ENCODE measurements at places on chromosomes 7 and 10. TPM values are rescaled to one million over a fixed set of nuclear protein-coding genes. Genes with fewer than 3 reads are reported as not detected.

- peak; percentile 23 for DNase-seq
Measured at GRCh38 chr7:37920849-37921805, 687 bp downstream of the EPDR1 start.

GRCh38 chr7:77558284-77558967 lies 21.3 kb downstream of the PTPN12 start:
- no peak for DNase-seq

GRCh38 chr7:105230486-105230885 lies 158.2 kb downstream of the SRPK2 start:
- DNase-seq: peak; percentile 70

DNA sequence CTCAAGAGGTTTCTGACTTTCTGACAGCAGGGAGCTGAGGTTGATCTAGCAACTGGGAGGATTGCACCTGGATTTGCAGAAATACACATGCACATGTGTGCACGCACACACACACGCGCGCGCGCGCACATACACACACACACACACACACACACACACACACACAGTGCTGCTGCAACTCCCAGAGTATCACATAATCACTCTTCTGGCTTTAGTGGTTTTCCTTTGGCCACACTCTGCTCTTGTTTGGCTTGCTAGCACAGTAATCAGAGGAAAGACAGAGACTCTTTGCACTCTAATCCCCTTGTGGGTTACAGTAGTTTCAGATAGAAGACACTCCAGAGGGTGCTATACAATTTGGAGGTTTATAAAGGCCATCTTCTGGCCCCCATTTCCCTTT lies 705.0 kb downstream of the AUTS2 start:
- DNase-seq: no peak

DNA sequence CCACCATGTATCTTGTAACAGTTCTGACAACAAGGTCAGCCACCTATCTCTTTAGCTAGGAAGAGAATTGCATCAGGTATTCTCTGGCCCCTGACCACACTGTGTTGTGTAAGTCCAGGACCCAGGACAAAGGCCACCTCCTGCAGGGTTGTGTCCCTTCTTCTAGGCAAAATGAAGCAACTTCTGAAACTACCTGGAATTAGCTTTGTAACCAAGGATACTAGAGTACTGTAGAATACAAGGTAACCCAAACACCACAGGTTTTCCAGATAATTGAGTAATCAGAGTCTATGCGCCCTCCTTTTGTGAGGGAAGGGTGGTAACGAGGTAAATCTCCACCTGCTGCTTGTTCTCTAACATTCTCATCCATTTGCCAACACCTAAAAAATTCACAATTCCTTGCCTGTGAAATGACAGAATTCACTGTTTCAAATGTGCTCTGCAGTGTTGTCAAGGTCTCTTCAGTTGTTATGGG lies 51.7 kb downstream of the SGMS1 start:
- DNase-seq: no peak

DNA sequence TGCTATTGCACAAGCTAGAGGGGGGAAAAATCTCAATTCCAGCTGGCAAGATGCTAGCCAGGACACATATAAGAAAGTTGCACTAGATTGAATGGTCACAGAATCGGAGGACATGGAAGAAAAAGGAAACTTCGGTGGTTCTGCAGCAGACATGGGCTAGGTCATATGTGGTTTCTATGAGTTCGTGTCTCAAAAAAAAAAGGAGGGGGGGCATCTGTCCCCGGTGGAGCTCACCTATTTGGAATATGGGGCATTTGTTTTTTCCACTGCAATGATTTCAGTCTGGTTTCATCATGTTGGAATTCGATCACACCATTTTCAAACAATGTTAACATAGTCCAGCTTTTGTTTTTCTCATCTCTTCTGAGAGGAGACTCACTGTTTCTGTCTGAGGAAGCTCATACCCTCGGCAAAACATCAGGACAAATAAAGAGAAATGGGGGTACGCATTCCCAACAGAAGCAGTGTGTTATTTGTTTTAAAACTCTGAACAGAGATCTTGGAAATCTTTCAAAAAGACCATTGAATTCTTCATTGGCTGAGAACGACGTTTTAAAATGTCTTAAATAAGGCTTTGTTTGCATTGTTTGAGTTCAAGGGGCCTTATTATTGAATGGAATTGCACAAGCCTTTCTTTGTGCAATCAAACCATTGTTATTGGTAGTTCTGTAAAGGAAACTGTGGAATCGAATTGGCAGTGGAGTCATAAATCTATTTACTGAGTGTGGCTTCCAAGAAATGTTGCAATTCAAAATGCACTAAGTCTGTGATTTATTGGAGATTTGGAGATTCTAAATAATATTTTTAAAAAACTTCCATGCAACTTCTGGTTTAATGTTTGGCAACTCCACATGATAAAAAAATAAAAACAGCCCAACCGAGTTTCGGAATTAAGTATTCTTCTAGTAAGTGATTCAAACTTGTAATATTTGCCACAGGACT lies 173.2 kb downstream of the RTKN2 start:
- peak; percentile 55 for DNase-seq

DNA sequence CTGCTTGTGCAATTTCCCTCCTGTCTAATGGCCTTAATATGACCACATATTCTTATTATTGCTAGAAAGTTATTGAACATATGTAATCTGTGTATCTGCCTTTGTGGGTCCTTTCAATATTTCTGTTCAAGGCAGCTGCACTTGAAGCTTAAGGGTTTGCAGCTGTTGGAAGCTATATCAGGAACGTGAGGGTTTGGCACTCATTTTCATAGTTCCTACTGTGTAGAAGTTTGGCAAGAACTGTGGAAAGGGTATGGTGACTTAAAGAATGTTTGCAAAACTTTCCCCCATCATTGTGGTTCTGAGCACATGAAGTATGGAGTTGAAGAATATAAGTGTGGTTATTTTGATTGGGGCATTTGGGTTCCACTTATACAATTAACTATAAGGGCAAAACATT lies 144.7 kb upstream of the SEMA3A start:
- no peak for DNase-seq

DNA sequence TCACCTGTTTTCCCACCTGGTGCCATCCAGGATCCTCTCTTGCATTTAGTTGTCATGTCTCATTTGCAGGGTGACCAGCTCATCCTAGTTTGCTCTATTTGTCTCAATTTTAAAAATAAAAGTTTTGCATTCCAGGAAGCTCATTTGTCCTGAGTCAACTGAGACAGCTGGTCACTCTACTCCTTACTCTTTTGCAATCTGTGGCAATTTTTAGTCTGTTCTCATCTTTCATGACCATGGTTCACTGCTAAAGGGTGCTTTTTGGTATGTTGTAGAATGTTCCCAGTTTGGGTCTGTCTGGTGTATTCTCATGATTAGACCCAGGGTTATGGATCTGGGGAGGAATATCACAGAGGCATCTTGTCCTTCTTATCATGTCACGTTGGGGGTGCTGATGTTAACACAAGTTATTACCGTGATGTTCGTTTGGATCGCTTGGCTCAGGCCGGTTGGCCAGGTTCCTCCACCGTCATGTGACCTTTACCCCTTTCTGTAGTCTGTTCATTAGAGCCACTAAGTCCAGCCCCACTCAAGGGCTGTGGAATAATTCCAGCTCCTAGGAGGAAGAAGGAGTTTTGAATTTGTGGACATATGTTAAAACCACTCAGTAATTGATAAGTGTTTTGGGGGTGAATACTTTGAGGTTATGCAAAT lies 103.3 kb upstream of the IGFBP3 start:
- no peak for DNase-seq

DNA sequence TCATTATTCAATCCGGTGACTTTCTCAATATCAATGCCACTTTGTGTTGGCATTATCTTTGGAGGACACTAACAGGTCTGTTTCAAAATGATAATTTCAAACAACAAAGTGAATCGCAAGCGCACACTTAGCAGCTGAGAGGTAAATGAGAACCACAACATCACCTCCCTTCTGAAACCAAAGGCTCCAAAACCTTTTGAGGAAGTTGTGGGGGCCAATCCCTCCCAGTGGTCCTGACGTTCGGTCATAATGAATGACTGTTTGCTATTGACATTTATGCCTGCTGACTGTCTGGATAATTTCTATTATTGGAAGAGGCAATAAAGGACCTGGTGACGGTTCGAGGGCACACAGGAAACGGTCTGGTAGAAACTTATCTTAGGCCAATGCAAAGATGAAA lies 1.8 kb downstream of the ADARB2 start:
- no peak for DNase-seq

DNA sequence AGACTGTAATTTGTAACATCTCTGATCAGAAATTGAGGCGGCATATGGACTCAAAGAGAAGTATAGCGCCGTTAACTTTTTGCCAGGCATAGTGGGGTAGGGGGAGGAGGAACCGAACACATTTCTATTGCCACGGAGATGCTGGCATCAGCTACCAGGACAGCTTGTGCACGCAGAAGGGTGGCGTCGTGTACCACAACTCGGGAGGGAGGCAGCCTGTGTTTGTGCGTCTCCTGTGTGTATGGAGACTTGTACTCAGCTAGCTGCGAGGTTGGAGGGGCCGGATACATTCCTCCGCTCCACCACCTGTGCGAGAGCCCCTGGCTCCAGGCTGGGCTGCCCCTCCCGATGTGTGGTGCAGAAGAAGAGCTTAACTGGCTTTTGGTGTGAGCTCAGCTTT lies 634.8 kb downstream of the TYW1 start:
- DNase-seq: no peak

DNA sequence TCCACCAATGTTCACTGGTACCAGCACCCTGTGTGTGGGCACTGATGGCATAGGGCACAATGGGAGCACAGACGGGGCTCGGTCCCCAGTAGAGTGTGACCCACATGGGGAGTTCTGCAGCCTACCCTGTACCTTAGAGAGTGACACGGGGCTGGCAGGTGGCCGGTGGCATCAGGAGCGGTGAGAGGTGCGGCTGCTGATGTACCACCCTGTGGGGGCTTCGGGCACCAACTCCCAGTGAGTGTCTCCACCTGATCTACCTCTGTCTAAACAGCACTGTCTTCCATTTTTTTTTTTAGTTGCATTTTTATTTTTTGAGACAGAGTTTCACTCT lies 4.1 kb downstream of the JAKMIP3 start:
- DNase-seq: no peak

GRCh38 chr7:147411096-147411495 lies 1179.5 kb upstream of the C7orf33 start:
- DNase-seq: no peak

DNA sequence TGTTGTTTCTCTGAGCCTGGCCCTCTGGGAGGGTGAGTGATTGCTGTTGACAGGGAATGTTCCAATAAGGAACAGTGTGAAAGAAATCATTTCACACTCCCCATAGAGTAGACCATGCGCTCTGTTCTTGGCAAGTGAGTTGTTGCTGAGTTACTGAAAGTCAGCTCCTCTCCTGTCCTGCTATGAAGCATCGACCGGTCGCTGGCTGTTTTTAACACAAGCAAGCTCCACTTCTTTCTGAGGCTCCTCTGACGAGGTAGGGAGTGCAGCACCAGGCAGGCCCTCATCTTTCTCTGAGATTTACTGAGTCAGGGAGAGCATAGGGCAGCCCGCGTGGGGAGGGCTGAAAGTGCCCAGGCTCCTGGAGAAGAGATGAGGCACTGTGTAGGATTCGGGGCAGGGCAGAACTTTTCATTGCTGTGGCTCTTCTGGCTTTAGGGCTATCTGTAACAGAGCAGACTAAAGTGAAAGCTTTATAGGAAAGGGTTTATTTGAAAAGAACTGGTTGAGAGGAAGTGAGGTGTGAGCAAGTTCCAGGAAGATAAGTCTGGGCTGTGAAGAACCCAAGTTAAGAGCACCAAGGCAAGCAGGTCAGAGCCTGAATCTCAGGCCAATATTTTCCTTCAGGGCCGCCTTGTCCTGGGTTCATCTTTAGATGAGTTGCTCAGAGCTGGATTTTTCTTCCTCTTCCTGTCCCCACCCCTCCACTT lies 332.2 kb downstream of the CCSER2 start:
- no peak for DNase-seq

DNA sequence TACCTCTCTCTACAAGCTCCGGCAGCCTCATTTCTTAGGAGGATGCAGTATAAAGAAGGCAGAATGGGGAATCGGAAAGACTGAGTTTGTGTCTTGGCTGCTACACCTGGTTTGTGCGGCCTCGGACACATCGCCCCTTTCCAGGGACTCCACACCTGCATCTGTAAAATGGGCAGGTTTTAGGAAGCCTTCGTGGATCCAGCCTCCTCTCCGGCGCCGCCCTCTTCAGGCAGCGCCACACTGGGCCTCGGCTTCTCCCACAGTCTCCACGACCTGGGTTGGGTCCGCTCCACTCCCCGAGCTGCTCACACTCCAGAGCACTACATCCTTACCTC lies 341 bp downstream of the GOT1 start:
- no peak for DNase-seq

GIMAP2 gene
- total RNA-seq: not detected

CFAP43 gene
- total RNA-seq: not detected

KCP gene
- total RNA-seq: 0.50 TPM

LBX1 gene
- total RNA-seq: not detected

ADARB2 gene
- total RNA-seq: not detected

LRGUK gene
- total RNA-seq: 0.21 TPM

TFPI2 gene
- 0.33 TPM for total RNA-seq
